ENCODE measurements at places on chromosomes 2 and 18.

GRCh38 chr18:741931-742512 lies 29.6 kb upstream of the ENOSF1 start:
- DNase-seq, result no peak

- DNase-seq, result no peak
Measured at GRCh38 chr2:126787289-126787688, 111.4 kb upstream of the TEX51 start.

DNA sequence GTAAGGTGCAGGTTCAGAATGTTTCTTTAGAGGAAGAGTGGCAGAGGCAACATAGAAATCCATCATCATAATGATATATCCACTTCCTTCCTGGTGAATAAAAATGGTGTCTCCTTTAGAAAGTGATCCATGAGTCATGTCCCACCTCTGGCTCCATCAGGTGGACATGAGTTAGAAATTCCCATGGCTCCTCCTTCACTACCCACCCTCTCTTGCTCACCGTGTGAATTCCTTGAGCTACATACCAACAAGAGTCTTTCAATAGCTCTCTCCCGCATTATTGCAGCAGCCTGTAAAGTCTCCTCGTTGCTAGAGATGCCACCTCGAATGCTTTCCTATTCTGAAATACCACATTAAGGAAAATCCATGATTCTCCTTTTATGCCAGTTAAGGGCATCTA lies 317.6 kb downstream of the LNPK start:
- DNase-seq, result no peak

- no peak for DNase-seq
Measured at GRCh38 chr2:238894950-238895298, 47.0 kb downstream of the TWIST2 start.

DNA sequence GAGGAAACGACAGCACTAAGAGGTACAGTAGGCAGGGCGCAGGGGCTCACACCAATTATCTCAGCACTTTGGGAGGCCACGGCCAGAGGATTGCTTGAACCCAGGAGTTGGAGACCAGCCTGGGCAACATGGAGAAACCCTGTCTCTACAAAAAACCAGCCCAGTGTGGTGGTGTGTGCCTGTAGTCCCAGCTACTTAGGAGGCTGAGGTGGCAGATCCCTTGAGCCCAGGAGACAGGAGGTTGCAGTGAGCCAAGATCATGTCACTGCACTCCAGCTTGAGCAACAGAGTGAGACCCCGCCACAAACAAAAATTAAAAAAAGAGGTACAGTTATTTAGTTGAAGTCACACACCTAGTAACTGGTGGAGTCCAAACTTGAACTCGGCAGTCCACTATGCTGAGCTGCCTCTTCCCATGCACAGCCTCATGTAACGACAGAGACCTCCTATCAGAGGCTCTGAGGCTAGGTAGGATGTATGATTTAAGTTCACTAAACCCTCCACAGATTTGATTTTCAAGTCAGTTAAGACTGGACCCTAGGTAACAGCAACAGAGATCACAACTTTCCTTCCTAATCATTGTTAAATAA lies 8.7 kb downstream of the STK17B start:
- DNase-seq, result no peak

- no peak for DNase-seq
Measured at GRCh38 chr18:35732162-35732561, 150.6 kb downstream of the GALNT1 start.

All from stimulated activated CD8-positive, alpha-beta memory T cell treated with anti-CD3 and anti-CD28 coated beads, Interleukin-4, amount 100 ng/mL, for 4 hours (primary cell).